ENCODE measurements at places on chromosomes 6 and 20.

DNA sequence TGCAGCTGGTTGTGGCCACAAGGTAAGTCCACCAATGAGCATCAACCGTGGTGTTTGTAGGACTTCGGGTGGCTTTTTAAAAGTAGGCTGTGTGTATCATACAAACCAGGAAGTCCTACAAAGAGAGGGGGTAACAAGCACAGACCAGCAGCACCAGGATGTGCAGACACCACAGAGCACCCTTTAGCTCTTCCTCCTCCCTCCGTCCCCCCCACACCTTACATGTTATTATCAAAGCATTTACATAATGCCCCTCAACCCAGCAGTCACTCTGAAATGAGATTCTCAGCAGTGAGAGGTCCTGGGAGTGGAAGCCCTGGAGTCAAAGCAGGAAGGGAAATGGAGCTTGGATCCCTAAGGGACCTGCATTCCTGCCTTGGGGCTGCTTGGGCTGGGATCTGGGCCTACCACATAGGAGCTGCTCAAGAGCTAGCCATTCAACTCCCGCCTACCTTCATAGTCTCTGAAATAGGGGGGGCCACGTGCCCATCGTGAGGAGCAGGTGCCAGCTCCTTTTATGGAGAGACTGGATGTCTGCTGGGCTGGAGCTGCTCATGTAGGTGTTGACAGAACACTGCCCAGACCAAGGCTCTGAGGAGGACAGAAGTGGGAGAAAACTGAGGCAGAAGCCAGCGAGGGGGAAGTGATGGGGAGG is 90.6 kb downstream of the PSMB1 start:
- DNase-seq, result no peak

DNA sequence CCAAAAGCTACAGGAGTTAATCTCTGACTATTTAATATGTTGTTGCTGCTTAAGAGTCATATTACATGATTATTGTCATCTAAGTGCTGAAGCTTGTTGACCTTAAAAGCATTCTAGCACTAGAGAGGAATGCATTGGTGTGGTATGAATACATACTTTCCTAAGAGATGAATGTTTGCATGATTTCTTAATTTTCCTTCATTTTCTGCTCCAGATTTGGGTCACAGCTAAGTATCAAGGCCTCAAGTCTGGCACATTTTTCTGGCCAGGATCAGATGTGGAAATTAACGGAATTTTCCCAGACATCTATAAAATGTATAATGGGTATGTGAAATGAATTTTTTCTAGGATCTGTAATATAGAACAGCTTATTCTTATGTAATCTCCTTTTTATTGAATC is 53.6 kb downstream of the ENPP1 start:
- DNase-seq, result no peak

GRCh38 chr6:38270367-38270766 is 369.4 kb downstream of the BTBD9 start:
- no peak for DNase-seq

GRCh38 chr6:149129371-149130077 is 188.0 kb upstream of the TAB2 start:
- DNase-seq, result peak; percentile 78

DNA sequence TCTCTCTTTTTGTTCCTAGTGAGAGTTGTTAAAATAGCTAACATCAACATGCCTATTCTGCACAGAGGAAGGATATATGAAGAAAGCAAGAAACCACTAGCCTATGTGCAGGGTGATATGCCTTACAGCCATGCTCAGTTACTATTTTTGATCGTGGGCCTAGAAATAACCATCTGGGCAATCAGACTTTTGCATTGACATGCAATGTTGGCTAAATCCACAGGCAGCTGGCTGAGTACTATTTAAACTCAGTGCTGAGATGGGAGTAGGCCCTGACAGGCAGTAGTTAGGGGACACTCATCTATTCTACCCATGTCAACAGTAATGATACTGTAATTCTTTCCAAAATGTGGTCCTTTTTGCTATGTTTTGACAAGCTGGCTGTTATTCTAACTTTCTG is 89.6 kb downstream of the HDGFL1 start:
- no peak for DNase-seq

DNA sequence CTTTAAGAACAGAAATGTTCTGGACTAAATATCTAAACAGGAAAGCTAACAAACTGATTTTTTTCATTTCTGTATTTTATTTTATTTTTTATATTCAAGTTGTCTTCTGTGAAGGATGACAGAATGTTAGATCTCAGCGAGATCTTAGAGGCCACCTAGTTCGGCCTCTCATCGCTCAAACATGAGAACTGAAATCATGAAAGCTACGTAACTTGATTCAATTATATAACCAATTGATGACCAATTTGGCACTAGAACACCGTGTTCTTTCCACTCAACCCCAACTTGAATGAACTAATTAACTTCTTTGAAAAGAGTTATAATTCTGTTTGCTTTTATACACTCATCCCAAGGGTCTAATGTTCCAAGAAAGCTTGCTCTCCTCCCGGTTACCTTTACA is 24.6 kb upstream of the RNF217 start:
- DNase-seq, result no peak

Measured in ACHN (cell line).